Endothelial cell of umbilical vein (primary cell): ENCODE measurements at places on chromosomes 5 and 9.

DNA sequence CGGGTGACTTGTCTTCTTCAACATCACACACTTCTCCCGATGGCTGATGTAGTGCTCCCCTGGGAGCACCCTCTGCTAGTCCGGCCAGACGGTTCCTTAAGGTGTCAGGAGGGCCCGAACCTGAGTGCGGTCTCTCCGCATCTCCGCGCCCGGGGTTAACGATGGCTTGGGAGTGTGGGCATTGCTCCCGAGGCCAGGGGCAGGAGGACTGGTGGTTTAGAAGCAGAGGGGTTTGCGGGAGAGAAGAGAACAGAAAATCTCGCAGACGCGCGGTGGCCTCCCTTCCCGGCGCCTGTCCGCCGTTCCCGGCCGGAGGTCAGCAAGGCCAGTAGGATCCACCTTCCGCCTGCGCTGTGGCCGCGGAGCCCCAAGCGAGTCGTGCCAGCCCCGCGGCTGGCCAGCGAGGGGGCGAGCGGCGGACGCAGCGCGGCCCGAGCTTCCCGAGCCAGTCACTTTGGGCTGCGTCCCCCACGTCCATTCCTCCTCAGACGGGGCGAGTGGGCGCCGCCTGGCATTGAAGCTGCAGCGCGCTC lies 700 bp downstream of the CDO1 start:
- peak; percentile 9 for DNase-seq

DNA sequence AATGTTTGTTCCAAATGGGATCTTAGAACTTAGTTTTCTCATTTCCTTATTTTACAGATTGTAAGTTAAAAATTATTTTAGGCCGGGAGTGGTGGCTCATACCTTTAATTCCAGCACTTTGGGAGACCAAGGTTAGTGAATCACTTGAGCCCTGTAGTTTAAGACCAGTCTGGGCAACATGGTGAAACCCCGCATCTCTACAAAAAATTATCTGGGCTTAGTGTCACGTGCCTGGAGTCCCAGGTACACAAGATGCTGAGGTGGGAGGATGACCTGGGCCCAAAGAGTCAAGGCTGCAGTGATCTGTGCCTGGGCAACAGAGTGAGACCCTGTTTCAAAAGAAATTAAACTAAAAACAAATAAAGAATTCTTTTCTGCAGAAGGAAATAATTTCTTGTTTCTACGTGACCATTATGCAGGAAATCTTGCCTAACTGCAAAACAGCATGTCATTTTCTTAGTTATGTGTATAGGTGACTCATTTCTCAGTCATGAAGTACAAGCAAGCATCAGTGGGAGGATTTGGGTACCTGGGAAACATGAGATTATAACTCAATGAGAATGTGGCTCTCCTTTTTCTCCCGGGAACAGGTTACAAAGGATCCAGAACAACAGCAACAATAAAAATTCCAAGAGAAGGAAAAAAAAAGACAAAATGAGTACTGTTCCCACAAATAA lies 375.1 kb upstream of the ST8SIA4 start:
- no peak for DNase-seq

DNA sequence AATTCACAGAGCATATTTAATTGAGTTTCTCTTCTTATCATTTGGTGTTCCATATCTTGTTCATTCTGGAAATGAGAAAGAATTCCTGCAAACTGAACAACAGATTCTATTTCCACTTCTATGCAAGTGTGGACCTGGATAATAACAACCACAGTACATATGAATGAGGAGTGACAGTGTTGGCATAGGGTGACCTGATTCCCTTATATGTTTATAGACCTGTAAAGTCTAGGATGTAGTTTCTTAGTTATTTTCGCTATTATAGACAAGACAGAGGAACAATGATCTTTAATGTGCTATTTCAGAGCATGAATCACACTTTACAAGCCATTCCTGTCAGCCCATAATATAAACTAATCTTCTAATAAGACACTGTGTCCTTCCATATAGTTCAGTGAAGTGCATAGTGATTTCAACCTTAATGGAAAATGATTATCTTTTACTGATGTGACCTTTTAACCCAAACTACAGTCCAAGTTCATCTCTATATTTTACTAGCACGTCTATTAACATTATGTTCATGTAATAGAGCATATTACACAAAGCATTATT lies 88.2 kb upstream of the FAM174A start:
- DNase-seq, result no peak

GRCh38 chr9:109401169-109401989 lies 80.5 kb upstream of the EPB41L4B start:
- DNase-seq, result peak; percentile 36

DNA sequence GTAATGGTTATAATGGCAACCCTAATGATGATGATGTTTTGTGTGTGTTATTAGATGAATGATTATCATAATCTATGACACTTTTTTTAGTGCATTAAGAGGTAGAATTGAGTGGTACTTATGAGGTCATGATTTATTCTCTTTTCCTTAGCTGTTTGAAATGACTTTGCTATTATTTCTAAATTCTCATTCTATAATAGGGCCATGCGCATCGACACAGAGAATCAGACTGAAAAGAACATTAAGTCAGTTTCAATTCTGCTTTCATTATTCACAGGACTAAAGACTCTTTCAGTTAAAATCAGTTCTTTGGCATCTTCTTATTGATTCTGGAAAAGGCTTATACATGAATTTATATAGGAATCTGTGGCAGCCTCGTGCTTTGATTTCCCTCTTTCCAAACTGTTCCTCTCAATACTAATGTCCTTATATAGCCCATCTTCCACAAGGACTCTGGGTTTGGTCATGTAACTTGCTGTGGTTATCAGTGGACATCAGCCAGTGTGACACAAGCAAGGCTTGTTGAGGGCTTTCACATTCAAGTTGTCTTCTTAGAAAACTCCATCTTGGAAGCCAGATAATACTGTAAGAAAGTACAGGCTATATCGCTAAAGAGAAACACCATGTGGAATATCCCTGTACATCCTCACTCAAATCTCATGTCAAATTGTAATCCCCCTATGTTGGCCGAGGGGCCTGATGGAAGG lies 140.3 kb upstream of the CHD1 start:
- no peak for DNase-seq

GRCh38 chr5:141743866-141744272 lies 61.8 kb upstream of the ARAP3 start:
- DNase-seq, result no peak

GRCh38 chr9:114452219-114453165 lies 52.8 kb downstream of the WHRN start:
- DNase-seq, result no peak

- no peak for DNase-seq
Observed at GRCh38 chr9:107087222-107087621, 195.9 kb upstream of the RAD23B start.

DNA sequence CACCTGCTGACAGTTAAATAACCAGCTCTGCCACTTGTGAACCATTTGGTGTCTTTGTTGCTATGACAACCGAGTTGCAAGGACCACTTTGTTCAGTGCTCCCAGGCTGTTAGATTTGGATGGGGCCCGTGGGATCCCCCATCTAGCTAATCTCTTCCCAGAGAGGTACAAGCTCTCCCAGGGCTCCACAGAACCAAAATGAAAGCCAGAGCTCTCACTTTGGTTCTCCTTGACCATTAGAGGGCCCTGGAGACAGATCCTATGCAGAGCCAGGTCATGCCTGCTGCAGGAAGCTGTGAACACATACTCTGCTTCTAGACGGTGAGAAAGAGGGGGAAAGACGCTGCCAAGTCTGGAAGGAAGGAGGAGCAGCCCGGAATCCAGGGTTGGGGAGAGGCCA lies 224.6 kb downstream of the GABBR2 start:
- DNase-seq, result no peak

- DNase-seq, result no peak
Observed at GRCh38 chr5:56128113-56128512, 105.0 kb downstream of the ANKRD55 start.

- no peak for DNase-seq
Observed at GRCh38 chr9:94018628-94019027, 63.5 kb upstream of the BARX1 start.

DNA sequence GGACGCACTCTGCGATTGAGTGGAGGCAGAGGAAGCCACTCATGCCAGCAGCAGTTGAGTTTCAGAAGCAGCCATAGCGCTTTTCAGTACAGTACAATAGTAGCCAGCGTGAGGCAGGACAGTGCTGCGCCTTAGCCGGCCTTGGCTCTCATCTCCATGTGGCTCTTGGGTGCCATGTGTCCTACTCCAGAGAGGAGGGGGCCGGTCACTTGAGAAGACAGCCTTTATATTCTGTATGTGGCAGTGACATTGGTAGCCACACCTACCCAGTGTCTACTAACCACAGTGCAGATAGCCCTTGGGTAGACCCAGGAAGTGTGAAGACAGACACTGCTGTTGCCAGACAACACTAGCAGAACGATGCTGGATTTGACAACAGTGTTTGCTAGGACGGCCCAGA lies 42.3 kb downstream of the FAM78A start:
- DNase-seq, result no peak

DNA sequence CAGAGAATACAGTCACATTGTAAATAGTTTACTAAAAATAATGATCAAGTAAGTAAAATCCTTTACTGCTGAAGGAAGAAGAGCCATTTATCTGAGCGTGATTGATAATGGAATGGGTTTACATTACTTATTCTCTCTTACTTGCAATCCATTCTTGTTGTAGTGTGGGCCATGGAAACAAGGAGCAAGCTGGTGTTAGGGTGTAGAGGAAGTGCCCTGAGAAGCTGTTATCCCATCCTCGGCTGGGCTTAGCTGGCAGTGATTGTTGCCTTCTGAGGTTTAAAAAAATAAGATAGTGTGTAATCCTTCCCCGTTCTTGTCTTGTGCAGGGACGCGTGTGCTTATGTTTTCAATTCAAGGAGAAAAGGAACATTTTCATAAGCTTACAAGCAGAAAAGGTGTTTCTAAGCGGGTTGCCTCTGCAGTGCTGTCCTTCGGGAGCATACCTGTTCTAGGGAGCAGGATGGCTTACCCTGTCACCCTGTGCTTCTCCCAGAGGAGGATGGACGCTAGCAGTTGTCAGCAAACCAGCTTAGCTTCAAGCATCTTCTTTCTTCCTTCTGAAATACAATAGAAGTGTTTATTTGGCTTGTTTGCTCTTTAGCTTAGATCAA lies 188.3 kb downstream of the ARHGEF28 start:
- no peak for DNase-seq

- no peak for DNase-seq
Observed at GRCh38 chr9:134992755-134993124, 75.0 kb upstream of the FCN1 start.

DNA sequence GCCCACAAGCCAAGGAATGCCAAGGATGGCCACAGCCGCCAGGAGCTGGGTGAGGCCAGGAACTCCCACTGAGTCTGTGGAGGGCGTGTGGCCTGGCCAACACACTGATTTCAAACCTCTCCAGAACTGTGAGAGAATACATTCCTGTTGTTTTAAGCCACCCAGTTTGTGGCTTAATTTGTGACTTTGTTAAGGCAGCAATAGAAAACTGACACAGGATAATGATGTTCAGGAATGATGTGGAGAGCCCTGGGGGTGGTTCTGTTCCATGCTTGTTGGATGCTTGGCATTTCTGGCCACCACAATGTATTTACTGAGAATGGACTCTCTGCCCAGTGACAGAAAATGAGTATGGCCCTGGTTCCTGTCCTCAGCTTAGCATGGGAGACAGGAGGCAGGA lies 82.8 kb downstream of the DAP start:
- no peak for DNase-seq

DNA sequence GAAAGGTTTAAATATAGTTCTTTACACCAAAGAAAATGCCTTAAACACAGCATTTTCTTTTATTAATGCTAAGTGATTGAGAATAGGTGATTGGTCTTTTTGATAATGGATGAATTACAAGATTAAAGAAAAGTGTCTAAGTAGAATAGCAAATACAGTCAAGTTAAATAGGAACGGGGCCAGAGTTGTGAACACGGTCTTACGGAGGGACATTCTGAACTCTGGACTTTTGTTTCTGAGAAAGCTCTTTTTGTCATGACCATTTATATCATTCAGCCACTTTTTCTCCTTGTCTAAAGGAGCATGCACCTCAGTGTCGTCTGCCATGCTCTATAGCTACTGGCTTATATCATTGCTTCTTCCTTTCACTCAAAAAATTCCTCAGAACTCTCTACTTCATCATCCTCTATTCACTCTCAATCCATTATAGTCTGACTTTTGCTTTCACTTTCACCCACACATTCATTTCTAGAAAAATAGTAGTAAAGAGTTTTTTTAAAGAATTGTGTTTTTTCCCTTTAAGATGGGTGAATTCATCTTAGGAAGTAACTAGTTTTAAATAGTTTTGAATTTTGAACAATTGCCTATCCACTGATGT lies 263.0 kb upstream of the FBXL7 start:
- DNase-seq, result no peak

DNA sequence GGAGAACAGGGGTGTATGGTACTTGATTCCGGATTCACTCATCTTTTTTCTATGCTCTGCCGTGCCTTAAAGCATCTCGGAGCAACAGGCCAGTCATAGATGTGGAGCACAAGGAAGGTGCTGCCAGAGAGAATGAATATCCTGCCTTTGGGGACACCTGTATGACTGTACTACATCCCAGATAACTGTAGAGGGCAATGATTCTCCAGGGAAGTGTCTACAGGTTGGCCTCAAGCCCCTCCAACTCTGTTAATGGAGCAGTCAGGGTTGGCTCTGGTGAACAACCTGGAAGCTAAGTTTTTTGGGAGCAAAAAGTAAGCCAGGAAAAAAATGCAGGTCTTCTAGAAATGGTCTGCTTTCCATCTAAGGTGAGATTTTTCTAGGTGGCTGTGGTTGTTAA lies 71.0 kb downstream of the NREP start:
- DNase-seq, result no peak

DNA sequence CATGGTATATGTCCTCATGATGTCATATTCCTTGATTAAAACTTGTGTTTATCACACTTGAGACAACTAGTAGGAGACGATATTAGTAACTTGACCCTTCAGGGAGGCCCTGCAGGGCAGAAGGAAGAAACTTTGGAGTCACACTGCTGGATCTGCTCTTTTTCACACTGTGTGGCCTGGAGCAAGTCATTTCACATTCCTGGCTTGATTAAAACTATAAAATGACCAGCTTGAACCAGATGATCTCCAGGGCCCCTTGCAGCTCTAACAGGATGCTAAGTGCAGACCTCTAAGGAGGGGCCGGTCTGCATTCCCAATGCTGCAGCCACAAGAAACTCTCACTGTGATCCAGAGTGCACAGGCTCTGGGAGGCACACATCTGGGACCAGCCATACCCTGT lies 146.4 kb upstream of the ZNF366 start:
- DNase-seq, result no peak

DNA sequence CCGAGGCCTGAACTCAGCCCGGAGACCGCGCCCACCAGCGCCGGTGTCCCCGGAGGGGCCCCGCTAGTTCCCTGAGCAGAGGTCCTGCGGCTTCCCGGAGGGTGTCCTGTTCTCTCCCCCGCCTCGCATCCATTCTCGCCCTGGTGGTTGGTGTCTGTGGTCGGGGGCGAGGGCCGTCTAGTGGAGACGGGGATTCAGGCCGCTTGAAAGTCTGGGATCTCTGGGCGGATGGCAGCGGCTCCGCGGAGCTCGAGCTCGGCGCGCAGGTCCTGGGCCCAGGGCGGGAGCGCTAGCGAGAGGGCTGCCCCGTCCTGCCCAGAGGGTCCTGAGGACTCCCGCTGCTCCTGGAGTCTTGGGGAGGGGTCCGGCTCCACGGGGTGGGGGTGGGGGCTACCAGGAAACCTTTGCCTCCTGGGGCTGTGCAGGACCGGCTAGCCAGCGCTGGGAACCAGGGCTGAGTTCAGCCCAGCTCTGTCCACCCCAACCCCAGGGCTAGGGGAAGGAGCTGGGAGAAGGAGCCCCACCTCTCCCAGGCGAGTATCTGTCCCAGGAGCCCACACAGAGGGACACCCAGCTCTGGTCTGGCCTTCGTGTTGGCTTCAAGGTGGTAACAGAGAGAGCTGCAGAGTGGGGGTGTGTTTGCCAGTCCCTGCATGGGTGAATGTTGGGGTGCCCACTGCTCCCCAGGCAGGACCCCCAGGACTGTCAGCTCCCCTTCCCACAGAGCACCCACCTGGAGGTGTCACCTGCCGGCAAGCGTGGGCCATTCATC lies 4.0 kb downstream of the TOR4A start:
- DNase-seq, result no peak
